Stimulated activated CD8-positive, alpha-beta memory T cell treated with anti-CD3 and anti-CD28 coated beads, Interleukin-15, amount 100 ng/mL, for 1 hour (primary cell): ENCODE measurements at places on chromosomes 12 and 14.

GRCh38 chr12:46357438-46358324 lies 14.9 kb downstream of the SLC38A2 start:
- no peak for DNase-seq

DNA sequence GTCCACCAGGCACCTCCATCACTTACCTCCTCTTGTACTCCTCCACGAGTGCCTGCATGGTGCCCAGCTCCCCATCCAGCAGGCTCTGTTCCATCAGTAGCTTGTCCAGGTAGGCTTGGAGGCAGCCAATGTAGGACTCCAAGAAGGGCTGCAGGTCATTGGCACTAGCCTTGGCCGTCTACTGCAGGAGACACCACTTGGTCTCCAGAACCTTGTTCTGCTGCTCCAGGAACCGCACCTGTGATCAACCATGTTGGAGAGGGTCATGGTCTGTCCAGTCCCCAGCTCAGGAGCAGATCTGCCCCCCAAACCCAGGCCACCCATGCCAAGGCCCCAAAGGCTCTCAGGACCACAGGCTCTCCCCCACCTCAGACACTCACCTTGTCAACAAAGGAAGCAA lies 23.9 kb downstream of the KRT76 start:
- DNase-seq = no peak

DNA sequence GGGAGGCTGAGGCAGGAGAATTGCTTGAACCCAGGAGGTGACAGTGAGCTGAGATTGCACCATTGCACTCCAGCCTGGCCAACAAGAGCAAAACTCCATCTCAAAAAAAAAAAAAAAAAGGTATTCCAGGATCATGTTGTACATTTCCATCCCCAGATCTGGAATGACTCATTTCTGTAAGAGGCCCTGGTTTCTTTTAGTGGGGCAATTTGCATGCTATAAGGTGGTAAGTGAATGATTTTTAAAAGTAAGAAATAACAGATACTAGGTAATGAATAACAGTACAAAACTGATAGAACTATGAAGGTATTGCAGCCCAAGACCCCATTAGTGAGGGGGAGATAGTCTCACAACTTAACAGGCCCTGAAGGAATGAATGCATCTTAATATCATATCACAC lies 17.7 kb upstream of the ADCK1 start:
- DNase-seq = no peak

- no peak for DNase-seq
Measured at GRCh38 chr12:63770375-63770774, 9.3 kb upstream of the RXYLT1 start.

DNA sequence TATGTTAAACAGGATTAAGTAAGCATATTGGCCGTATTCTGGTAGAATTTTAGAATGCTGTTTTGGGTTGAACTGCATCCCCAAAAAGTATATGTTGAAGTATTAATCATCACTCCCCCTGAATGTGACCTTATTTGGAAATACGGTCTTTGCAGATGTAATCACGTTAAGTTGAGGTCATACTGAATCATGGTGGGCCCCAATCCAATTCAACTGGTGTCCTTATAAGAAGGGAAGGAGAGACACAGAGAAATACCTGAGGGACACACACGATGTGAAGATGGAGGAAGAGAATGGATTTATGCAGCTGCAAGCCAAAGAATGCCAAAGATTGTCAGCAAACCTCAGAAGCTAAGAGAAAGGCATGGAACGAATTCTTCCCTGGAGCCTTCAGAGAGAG lies 268.6 kb downstream of the ITPR2 start:
- no peak for DNase-seq

GRCh38 chr14:76943072-76943471 lies 85.4 kb downstream of the IRF2BPL start:
- DNase-seq = no peak

- no peak for DNase-seq
Measured at GRCh38 chr12:46506198-46506597, 133.6 kb upstream of the SLC38A2 start.

- no peak for DNase-seq
Measured at GRCh38 chr12:68410018-68410660, 78.0 kb upstream of the MDM1 start.

GRCh38 chr14:77498120-77498979 lies at the start of gene ISM2:
ISM2 (minus strand) TSS chr14:77498816; CDS start chr14:77498793, 23 bp downstream.
- DNase-seq = no peak

GRCh38 chr14:34179727-34180126 lies 228.9 kb upstream of the EGLN3 start:
- DNase-seq = no peak

- no peak for DNase-seq
Measured at GRCh38 chr12:52151153-52151836, 40.5 kb downstream of the KRT80 start.

DNA sequence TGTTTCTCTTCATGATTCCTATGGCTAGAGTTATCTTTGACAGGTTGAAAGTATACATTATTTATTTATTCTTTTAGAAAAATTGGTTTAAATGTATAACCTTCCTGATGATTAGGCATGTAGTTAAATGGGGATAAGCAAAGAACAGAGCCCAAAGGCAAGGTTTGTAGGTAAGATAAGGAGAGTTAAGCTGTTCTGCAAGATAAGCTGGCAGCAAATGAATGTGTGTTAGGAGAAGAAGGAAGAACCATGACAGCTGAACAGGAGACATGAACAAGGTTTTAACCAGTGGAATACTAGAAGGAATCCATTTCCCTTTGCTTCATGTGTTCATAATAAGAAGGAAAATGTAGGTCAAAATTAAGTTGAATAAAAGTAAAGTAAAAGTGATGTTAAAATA lies 1330.1 kb upstream of the USP15 start:
- no peak for DNase-seq

- DNase-seq = no peak
Measured at GRCh38 chr14:65349100-65349499, 63.4 kb upstream of the FUT8 start.

GRCh38 chr12:121175383-121176119 lies 34.4 kb upstream of the P2RX4 start:
- DNase-seq = no peak
